GM12865 (cell line): ENCODE measurements at places on chromosomes 11 and 22.
A peak's percentile ranks its signal among the peaks of the same experiment; 100 is the strongest.

DNA sequence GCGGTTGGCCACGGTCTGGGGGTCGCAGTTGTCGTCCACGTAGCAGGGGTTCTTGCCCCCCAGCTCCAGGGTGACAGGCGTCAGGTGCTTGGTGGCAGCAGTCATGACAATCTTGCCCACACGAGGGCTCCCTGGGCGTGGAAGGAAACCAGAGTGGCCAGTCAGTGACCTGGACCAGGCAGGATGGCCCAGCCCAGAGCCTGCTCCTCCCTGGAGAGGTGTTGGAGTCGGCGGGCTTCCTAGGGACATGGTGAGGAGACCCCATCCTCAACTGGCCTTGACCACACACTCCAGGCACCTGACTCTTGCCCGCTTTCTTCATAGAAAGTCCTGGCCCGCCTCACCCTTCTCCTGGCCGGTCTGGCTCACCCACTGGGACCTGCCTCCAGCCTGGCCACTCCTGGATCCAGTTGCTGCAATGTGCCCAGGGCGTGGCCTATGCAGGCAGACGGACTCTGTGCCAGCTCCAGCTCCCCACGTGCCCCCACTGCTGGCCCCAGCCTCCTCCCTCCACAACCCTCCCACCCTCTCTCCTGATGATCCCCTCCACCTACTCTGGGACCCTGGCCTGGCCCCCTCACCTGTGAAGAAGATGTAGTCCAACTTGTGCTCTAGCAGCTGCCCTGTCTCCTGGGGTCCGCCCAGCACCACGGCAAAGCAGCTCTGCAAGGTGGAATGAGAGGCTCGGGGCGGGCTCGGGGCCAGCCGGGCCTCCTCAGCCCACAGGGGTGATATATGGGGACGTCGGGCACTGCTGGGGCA is 8.7 kb downstream of the ALDH3B2 start:
- DNase-seq: no peak

- DNase-seq: peak; percentile 96
These were observed 65.1 kb downstream of the ETS1 start for GRCh38 chr11:128522055-128522942.

DNA sequence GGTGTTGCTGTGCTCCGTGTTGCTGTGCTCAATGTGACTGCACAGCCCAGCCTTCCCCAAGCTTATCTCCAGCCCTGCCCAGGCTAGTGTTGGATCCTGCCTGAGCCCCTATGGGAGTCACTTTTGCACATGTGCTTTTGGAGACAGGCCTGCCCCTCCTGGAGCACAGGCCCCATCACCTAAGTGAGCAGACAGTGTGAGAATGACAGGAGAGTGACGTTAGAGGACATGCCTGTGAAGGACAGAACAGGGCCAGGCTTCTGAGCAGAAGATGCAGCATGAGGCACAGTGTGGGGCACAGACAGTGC is 36.6 kb upstream of the SUSD2 start:
- DNase-seq: no peak

DNA sequence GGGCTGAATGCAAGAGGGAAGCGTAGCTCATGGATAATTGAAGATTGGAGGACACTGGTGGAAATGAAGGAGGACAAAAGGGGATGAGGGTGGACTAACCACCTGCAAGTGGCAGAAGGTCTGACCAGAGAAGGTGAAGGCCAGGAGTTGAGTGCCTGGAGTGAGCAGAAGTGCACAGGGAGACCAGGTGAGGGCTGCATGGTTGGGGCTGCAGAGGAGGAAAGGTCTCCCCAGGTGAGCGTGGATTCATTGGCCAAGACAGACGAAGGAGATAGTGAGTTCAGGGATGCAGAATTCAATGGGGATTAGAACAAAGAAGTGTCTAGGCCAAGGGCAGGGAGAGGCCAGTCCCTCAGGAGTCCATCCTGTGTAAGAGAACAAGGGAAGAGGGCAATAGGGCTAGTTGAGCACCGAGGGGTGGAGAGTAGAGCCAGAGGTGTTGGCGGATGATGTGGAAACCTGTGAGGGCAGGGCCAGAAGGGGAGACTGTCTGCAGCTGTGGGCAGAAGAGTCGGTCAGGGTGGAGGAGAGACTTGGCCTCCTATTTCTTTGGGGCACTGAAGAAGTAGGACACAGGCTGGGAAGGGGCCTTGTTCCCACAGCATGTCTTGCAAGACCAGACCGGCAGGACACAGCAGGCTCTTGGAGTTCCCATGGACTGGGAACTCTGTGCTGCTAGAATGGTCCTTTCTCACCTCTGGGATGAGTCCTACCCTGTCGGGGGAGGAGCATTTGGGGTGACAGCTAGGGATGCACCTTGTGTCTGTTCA is 6.7 kb downstream of the TRIM29 start:
- no peak for DNase-seq

DNA sequence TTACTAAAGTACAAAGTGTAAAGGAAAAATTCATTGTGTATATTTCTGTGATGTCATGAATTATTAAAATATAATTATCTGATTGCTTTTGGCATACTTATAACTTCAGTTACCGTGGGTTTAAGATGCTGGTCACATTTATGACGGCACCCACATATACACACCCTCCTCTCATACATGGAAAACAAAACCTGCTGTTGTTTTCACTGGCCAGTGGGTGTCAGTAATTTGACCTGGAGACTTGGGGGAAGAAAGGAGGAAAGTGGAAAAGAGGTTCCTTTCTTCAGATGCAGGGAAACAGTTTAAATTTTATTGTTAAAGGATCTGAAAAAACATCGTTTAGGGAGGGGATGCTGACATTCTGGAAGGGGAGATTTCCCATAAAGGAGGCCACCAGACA is 742 bp upstream of the BBOX1 start:
- no peak for DNase-seq

- DNase-seq: no peak
These were observed 16.1 kb downstream of the PGR start for GRCh38 chr11:101113540-101113939.

DNA sequence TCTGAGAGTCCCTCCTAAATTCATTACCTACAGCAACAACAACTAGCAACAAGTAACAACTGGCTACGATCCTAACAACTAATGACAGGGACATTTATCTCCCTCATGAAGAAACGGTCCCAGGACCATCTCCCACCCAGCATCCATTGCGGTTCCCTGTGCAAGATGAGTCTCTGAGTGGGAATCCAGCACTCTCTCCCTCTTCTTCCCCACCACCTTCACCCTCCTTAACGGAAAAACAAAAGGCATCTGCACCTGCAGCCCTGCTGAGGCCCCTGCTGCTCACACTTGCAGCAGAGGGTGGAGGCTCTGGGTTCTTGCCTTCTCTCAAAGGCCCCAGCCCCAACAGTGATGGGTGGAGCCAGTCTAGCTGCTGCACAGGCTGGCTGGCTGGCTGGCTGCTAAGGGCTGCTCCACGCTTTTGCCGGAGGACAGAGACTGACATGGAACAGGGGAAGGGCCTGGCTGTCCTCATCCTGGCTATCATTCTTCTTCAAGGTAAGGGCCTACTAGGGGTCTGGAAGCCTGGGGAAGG is at the start of gene CD3G:
Gene CD3G, plus strand, starts transcription at position 364 of the 535 bp plus-strand sequence. Its CDS starts 80 bp downstream, at position 444.
- no peak for DNase-seq
